ENCODE measurements at places on chromosomes 7 and 10.
A peak's percentile ranks its signal among the peaks of the same experiment; 100 is the strongest.

GRCh38 chr10:47136866-47137265, 163.1 kb upstream of the GDF10 start:
- no peak for DNase-seq

DNA sequence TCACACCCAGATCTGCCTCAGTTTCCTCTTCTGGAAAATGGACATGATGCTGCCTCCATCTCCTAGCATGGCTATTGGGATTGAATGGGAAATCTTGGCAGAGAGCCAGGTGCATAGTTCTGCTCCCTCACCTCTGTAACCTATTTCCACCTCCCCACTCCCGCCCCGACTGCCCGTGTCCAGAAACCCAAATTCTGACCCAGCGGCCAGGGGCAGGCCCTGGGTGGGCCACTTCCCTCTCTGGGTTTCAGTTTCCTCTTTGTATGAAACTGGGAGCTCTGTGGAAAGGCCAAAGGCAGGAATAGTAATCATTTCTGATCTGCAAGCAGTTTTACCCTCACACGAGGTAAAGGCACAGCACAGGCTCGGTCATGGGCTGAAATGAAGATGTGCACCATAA, 74.1 kb upstream of the DUSP5 start:
- no peak for DNase-seq

- no peak for DNase-seq
Measured at GRCh38 chr7:74527842-74528241, 74.1 kb downstream of the GTF2IRD1 start.

GRCh38 chr10:70880077-70880534, 8.3 kb downstream of the PCBD1 start:
- DNase-seq = peak; percentile 60

GRCh38 chr7:29611941-29612544, 48.4 kb downstream of the PRR15 start:
- no peak for DNase-seq

- DNase-seq = no peak
Measured at GRCh38 chr10:80322711-80323110, 33.3 kb upstream of the MAT1A start.

DNA sequence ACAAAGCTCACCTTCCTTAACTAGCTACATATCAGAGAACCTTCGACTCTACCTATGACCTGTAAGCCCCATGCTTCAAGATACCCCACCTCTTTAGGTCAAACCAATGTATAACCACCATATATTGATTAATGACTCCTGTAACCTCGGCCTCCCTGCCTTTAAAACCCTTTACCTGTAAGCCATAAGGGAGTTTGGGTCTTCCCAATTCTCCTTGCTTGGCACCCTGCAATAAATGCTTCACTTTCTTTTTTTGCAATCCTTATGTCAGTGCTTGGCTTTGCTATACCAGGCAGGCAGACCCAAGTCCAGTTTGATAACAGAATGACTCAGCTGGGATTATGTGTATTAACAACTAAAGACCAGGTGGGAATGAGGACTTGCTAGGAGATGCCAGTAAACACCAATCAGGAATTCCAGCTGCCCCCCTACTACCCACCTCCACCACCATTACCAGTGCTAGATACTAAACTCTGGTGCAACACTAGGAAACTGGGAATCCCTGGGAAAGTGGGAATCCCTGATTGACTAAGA, 22.0 kb upstream of the SLC35G1 start:
- DNase-seq = no peak

DNA sequence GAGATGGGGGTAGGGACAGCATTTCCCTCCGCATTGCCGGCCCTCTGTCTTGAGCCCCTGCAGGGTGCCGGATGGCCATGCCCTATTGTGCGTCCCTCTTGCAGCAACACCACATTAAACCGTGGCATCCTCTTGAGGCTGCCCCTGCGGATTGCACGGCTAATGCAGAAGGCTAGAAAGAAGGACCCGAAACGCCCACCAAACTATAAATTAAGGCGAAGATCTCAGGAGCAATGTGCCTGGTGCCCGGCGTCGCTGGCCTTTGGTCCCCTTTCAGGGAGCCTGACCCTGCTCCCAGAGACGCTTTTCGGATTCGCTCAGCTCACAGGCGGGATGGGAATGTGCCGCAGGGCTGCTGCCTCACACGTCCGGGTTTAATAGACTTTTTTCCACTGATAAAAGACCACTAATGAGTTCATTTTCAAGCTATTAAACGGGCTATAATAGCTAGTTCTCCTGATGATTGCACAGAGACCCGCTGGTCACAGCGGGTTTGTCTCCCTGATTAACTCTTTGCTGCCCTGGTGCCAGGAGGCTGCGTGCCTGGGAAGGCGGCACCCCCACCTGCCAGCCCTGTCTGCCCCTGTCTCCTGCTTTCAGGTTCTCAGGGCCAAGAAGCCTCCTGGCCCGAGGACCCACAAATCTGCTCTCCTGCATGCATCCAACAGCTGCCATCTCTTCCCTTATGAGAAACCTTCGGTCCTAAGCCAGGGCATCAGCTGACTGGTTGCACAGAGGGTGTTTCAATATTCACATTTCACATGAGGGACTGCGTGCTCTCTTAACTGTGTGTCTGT, 128.3 kb downstream of the ADARB2 start:
- no peak for DNase-seq

DNA sequence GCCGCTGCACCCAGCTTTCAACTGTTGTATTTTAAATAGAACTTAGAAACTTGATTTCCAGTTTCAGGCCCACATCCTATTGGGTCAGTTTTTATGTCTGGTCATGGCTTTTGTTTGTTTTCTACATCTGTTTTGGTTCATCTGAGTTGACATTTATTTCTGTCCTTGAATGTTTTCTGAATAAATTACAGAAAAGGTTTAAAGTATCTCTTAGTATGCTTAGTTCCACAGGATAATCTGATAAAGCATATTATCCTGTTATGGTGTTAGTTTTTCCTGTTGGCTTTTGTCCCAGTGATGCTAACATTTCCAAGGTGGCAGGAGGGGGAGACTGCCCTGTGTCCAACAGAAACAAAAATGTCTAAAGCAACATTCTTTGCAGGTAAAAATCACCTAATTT, 733.2 kb downstream of the INHBA start:
- DNase-seq = no peak

GRCh38 chr10:27258838-27259812, 18.5 kb upstream of the ACBD5 start:
- no peak for DNase-seq

GRCh38 chr10:35608328-35608672, 3.2 kb downstream of the GJD4 start:
- DNase-seq = no peak

Measured in stimulated activated CD8-positive, alpha-beta memory T cell treated with anti-CD3 and anti-CD28 coated beads, Interleukin-7, amount 100 ng/mL, for 1 hour (primary cell).